ENCODE measurements at places on chromosomes 1 and 21.

- no peak for DNase-seq
Measured at GRCh38 chr1:53367503-53368313, 39.8 kb upstream of the LRP8 start.

GRCh38 chr21:18477043-18477442 is 73.5 kb upstream of the TMPRSS15 start:
- DNase-seq = no peak

- DNase-seq = no peak
Measured at GRCh38 chr1:6198646-6199297, 623 bp downstream of the RPL22 start.

- DNase-seq = no peak
Measured at GRCh38 chr1:189315035-189315901, 1162.4 kb downstream of the BRINP3 start.

- peak; percentile 56 for DNase-seq
Measured at GRCh38 chr1:70043804-70044203, 161.6 kb downstream of the LRRC40 start.

- no peak for DNase-seq
Measured at GRCh38 chr1:85623061-85623471, 42.5 kb downstream of the CCN1 start.

GRCh38 chr1:38025233-38025632 is 12.7 kb downstream of the UTP11 start:
- DNase-seq = no peak

- no peak for DNase-seq
Measured at GRCh38 chr1:201221201-201221846, 30.7 kb downstream of the IGFN1 start.

- no peak for DNase-seq
Measured at GRCh38 chr1:82153272-82153629, 352.5 kb downstream of the ADGRL2 start.

DNA sequence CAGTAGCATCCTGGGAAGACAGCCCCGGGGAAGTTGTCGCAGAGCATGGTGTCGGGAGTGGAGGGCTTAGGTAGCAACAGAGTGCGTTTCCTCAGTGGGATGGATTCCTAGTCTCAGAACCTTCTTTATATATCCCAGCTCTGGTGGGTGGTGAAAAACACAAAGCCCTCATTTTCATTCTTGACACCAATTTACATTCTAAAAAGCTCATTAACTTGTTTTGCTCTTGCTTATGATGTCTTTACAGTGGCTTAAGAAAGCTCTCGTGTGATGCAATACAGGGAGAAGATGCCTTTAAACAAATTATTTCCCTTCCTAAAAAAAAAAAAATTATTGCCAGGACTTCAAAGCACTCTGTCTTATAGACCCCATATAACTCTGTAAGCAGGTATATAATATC is at the start of gene KRTAP8-1:
Gene KRTAP8-1, minus strand, starts transcription at position 101 of the 400 bp plus-strand sequence. Its CDS starts 54 bp downstream, at position 47.
- DNase-seq = no peak

DNA sequence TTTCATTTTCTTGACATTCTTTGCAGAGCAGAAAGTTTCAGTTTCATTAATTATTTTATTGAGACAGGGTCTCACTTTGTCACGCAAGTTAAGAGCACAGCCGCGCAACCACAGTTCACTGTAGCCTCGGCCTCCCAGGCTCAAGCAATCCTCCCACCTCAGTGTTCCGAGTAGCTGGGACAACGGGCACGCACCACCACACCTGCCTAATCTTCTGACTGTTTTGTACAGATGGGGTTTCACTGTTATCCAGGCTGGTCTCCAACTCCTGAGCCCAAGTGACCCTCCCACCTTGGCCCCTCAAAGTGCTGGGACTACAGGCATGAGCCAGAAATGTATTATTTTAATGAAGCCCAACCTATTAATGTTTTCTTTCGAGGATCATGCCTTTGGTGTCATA is 3.0 kb upstream of the SPATC1L start:
- DNase-seq = no peak

GRCh38 chr1:150302338-150302737 is 8.7 kb downstream of the MRPS21 start:
- DNase-seq = no peak

DNA sequence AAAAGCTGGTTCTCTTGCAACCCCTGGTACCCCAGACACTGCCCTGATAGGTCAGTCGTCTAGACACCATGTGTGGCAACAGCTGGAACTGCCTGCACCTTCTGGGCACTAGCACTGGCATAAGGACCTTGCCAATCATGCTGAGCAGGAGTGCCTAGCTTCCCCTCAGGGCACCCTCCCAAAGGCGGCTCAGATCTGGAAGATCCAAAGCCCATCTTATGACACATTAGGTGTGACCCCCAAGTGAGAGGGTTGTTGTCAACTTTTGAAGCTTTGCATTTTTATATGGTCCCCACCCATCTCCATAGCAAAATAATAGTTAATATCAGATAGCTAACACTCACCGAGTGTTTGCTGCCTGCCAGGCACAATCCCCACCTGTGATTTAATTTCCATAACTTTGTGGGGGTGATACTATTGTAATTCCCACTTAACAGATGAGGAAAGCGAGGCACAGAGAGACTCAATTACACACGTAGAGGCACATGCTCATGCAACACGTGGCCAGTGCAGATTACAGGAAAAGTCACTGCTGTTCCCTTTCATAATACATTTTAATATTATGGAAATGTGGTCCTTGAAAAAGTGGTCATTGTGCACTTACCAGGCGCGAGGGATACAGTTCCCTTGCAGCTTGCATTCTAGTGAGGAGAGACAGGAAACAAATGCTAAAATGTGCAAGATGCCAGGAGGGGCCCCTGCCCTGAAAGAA is 25.8 kb downstream of the EXOC8 start:
- no peak for DNase-seq

- no peak for DNase-seq
Measured at GRCh38 chr1:220880726-220881506, 1.7 kb downstream of the HLX start.

- DNase-seq = no peak
Measured at GRCh38 chr1:80509965-80510522, 1290.7 kb upstream of the ADGRL2 start.

DNA sequence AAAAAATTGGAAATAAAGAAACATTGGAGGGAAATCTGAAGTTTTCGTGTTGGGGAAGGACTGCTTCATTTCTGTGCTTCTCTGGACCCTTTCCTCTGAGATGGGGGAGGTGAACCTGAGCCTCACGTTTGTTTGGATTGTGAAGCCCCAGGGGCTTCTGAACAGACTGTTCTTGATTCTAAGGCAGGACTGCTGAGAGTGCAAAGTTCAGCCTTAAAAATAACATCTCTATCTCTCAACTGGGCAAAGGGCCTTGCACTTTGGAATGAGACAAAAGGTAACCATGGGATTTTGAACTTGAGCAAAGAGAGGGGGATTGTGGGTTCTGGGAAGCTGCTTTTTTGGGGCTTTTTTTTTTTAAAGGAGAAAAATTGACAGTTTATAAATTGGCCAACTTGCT is 45.0 kb downstream of the GPR88 start:
- no peak for DNase-seq

DNA sequence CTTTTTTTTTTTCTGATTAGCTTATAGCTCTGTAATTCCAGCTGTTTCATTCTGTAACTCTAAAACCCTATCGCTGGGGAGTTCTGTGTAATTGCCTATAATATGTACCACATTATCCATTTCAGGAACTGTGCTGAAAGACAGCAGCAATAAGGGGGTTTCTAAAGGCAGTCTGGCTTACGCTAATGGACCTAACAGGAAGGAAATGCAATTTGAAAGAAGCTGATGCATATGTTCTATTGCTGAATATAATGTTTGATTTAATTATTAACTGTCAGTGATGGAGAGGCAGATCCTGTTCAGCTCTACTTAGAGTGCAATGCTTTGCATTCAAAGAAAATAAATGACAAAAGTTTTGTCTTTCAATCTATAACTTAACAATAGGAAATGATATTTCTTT is 209.4 kb upstream of the SNX7 start:
- DNase-seq = no peak

GRCh38 chr21:43613755-43614638 is 45.3 kb downstream of the HSF2BP start:
- DNase-seq = peak; percentile 36

DNA sequence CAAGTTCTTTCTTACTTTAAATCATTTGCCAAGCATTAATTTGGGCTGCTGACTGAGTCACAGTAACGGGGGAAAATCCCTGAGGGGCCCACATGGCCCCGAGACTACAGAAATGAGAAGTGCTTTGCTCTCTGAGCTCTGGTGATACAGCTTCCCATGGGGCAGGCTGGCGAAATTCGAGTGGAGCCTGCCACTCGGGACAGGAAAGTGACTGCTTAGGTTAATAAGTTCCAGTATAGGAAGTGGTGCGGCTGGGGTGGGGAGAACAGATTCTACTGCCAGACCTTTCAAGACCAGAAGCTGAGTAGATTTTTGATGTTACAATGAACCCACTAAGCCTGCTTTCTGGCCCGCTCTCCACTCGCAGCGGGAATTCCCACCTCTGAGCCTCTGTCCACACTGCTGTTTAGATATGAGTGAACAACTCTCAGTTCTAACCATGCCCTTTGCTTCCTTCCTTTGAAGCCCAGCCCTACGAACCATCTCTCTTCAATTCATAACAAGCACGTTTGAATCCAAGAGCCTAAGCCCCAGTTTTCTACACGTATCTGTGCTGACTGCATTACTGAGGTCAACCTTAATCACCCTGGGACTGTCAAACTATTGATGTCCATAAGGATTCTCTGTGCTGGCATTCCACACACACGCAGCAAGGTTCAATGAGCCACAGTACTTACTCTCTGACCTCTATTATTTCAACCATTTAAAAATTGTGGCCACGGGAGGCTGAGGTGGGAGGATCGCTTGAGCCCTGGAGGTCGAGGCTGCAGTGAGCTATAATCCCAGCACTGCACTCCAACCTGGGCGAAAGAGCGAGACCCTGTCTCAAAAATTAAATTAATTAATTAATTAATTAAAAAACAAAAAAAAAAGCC is 9.6 kb downstream of the ZBTB17 start:
- no peak for DNase-seq

- no peak for DNase-seq
Measured at GRCh38 chr1:7826363-7826762, 26.5 kb downstream of the UTS2 start.

- no peak for DNase-seq
Measured at GRCh38 chr1:55188909-55189308, 26.3 kb downstream of the USP24 start.

DNA sequence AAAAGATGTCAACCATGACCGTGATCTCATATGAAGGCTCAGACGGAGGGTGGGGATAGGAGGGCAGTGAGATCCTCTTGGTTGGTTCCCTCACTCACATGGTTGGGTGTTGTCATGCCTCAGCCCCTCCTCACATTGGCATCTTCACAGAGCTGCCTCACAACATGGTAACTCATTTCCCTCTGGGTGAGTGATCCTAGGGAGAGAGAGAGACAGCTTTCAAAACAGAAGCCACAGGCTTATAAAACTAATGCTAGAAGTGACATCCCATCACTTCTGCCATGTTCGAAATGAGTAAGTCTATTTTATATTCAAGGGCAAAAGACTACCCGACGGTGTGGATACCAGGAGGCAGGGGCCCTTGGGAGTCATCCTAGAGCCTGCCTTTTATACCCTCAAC is 145.5 kb downstream of the SPATA17 start:
- no peak for DNase-seq

DNA sequence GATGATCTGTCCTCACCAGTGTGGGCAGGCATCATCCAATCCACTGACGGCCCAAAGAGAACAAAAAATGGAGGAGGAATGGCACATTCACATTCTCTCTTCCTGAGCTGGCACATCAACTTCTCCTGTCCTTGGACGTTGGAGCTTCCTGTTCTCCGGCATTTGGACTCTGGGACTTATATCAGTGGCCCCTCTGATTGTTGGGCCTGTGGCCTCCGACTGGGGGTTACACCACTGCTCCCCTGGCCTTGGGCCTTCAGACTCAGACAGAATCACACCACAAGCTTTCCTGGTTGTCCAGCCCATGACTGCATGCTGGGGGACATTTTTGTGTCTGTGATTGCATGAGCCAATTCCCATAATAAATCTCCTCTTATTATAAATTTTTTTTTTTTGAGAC is 20.1 kb downstream of the IFNLR1 start:
- DNase-seq = no peak

- no peak for DNase-seq
Measured at GRCh38 chr1:207968521-207969009, 57.6 kb upstream of the CD34 start.

GRCh38 chr21:38142224-38142623 is 114.6 kb upstream of the KCNJ15 start:
- DNase-seq = no peak

- DNase-seq = no peak
Measured at GRCh38 chr1:61477301-61477700, 247.6 kb downstream of the TM2D1 start.

DNA sequence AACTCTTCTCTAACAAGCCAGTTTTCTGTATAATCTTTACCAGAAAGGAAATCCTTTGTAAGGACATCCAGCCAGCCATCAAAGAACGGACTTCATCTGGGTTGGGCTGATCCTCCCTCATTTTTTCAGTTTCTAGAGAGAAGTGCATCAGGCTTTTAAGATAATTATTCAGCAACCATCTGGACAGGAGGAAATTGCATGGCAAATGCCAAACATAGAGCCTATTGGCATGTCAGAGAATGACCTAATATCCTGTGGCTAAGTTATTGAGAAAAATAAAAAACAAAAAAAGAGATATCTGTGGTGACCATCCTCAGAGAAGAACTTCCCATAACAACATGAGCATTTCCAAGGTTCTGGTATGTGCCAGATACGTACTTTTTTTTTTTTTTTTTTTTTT is 74.9 kb upstream of the BEND5 start:
- DNase-seq = no peak

GRCh38 chr21:45506836-45507522 is 35.3 kb downstream of the SLC19A1 start:
- DNase-seq = no peak

GRCh38 chr1:213737398-213738035 is 250.3 kb upstream of the PROX1 start:
- no peak for DNase-seq

DNA sequence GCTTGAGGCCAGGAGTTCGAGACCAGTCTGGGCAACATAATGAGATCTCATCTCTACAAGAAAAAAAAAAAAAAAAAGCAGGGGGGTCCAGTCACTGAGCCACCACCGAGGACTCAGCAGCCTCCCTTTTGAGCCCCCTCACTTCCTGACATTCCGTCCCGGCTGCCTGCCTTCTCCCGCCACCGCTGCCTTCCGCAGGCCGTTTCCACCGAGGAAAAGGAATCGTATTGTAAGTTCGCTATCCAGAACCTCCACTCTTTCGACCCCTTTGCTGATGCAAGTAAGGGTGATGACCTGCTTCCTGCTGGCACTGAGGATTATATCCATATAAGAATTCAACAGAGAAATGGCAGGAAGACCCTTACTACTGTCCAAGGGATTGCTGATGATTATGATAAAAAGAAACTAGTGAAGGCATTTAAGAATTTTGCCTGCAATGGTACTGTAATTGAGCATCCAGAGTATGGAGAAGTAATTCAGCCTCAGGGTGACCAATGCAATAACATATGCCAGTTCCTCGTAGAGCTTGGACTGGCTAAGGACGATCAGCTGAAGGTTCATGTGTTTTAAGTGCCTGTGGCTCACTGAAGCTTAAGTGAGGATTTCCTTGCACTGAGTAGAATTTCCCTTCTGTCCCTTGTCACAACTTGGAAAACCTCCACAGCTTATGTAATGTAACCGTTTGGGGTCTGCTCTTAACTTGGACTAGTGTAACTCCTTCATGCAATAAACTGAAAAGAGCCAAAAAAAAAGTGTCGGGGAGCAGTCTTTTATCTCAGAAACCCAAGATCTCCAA is 55.6 kb downstream of the GLUL start:
- no peak for DNase-seq

- DNase-seq = no peak
Measured at GRCh38 chr1:92768915-92769314, 16.0 kb downstream of the EVI5 start.
